ENCODE measurements at places on chromosomes 1 and 21. TPM values are rescaled to one million over a fixed set of nuclear protein-coding genes. Genes with fewer than 3 reads are reported as not detected.

GRCh38 chr1:22831729-22832413 lies 121.2 kb downstream of the EPHB2 start:
- H3K27me3 ChIP-seq: peaks cover 18% of the 10 kb centered on the region
- no peaks in the 10 kb centered on the region for H3K36me3 ChIP-seq
- no peaks in the 10 kb centered on the region for H3K4me1 ChIP-seq
- no peak for DNase-seq
- H3K4me3 ChIP-seq: no peak overlapping the region

EFCAB7 gene
- total RNA-seq: 7.1 TPM

DNA sequence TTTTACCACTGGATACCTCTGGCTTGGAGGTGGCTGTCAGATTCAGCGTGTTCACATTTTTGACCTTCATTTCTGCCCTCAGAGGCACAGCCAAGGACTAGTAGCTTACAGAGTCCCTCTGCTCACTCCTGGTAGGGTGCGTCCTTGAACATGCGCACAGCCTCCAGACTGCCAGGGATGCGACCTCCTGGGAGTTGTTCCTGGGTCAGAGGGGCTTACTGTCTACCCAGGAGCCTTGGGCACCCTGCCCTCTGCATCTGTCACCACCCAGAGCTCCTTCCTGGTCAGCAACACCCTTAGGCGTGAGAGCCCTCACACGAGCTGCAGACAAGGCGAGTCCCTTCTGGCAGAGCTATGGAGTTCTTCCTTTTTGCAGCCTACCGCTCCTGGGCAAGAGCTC lies 1.7 kb downstream of the SLX9 start:
- peaks cover 4% of the 10 kb centered on the region for H3K36me3 ChIP-seq
- H3K27me3 ChIP-seq: no peaks in the 10 kb centered on the region
- H3K27ac ChIP-seq: no peak overlapping the region
- H3K4me3 ChIP-seq: no peak overlapping the region
- no peak for DNase-seq
- peaks cover 46% of the 10 kb centered on the region for H3K4me1 ChIP-seq

KCNC4 gene
- total RNA-seq: 15.9 TPM

OR10J1 gene
- total RNA-seq: not detected

DNA sequence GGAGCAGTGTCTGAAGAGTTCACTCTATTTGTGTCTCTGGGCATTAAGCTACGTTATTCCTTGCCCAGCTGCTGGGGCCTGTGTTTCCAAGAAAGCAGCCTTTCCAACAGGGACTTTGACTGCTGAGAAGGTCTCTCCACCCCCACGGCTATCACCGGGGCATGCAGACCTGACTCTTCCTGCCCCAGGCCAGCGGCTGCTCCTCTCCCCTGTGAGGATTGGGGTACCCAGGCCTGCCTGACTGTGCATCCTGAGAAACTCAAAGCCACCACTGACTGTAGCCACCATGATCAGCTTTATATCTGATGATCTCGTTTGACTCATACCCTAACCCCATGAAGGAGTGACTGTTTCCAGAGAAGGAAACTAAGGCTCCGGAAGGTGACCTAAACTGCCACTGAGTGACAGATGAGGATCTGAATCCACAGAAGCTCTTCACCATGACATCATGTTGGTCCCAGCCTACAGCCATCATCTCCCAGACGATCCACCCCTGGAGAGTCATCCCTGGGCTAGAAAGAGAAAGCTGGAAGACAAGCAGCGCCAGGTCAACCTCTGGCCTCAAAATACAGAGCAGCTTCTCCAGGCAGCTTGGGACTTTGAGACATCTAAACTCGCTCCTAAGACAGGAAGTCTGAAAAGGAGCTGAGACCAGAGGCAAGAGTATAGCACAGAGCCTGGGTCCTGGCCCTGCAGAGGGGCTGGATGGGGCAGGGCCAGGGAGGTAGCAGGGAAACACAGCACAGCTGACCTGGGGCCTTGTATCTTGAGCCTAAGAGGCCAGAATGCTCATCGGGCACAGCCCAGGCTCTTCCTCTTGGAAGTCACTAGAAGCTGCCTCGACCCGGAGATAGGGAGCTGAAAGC lies 244.0 kb upstream of the VAMP3 start:
- H3K27ac ChIP-seq: no peak overlapping the region
- H3K4me1 ChIP-seq: no peaks in the 10 kb centered on the region
- no peak overlapping the region for H3K4me3 ChIP-seq
- H3K27me3 ChIP-seq: no peaks in the 10 kb centered on the region

CCDC18 gene
- 9.7 TPM for total RNA-seq

DNA sequence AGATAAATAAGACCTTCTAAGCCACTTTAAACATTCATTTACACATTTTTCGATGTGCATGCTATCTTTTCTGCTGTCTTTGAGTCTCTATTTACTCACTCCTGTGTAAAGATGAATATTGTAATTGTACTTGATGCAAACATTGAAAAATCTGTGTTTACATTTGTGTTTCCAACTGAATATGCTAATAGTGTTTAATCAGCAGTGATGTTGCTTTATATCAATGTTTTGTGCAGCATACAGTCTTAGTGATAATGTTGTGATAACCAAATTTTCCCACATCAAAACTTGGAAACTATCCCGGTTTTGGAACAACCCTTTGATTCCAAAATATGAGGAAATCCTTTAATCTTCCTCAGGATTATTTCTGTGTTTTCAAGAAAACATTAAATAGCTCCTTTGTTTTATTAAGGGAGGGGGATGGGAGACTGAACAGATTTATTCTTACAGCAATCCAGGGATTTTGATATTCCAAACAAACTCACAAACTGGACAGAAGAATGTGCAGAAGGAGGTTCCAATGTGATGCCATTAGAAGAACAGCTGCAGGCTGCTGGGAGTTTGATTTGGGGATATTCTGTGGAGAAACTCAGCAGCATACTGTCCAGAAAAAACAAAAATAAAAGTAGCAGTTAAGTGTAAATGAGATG lies 248.0 kb downstream of the S1PR1 start:
- H3K4me3 ChIP-seq: no peak overlapping the region
- no peaks in the 10 kb centered on the region for H3K36me3 ChIP-seq
- H3K4me1 ChIP-seq: no peaks in the 10 kb centered on the region
- no peaks in the 10 kb centered on the region for H3K27me3 ChIP-seq
- H3K27ac ChIP-seq: no peak overlapping the region
- DNase-seq: no peak

DNA sequence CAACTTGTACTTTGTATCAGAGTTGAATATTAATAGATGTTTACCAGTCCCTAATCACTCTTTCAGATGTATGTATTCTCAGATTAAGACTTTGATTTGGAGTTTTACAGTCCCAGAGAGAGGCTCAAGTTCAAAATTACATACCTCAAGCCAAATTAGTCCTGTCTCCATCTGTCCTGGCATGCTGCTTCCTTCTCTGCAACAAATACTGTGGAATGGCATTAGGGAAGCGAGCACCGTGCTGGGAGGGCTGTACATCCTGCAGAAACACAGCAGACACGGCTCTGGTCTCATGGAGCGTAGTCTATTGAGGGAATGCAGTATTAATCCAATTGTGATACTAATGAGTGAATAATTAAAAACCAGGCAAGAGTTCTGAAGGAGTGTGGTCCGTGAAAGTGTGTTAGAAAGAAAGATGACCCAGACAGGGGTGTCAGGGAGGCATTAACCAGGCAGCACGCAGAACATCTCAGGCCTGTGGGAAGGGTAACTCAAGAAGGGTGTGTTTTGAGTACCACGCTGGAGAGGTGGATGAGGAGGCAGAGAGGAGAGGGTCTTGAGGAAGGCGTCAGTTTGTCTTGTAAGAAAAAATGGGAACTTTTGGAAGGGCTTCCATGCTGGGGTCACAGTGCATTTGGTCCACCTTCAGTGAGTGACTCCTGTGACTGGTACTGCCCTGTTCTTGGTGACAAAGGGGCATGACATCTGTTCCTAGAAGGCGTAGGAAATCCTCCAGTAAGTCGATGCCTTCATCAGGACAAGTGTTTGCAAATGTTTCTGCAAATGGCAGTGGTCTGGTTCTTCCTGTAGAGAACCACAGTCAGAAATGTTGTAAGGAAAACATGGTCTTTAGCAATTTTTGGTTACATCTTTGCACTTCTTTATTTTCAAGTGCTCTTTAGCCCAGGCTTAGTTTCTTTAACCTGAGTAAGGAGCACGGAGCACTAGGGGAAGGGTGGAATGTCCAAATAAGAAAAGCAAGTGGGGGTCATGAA lies 1.6 kb downstream of the RAB4A start:
- H3K27me3 ChIP-seq: no peaks in the 10 kb centered on the region
- H3K4me3 ChIP-seq: peak overlapping the region; percentile 65
- no peak for DNase-seq
- no peak overlapping the region for H3K27ac ChIP-seq
- no peaks in the 10 kb centered on the region for H3K36me3 ChIP-seq
- H3K4me1 ChIP-seq: peaks cover 13% of the 10 kb centered on the region

DNA sequence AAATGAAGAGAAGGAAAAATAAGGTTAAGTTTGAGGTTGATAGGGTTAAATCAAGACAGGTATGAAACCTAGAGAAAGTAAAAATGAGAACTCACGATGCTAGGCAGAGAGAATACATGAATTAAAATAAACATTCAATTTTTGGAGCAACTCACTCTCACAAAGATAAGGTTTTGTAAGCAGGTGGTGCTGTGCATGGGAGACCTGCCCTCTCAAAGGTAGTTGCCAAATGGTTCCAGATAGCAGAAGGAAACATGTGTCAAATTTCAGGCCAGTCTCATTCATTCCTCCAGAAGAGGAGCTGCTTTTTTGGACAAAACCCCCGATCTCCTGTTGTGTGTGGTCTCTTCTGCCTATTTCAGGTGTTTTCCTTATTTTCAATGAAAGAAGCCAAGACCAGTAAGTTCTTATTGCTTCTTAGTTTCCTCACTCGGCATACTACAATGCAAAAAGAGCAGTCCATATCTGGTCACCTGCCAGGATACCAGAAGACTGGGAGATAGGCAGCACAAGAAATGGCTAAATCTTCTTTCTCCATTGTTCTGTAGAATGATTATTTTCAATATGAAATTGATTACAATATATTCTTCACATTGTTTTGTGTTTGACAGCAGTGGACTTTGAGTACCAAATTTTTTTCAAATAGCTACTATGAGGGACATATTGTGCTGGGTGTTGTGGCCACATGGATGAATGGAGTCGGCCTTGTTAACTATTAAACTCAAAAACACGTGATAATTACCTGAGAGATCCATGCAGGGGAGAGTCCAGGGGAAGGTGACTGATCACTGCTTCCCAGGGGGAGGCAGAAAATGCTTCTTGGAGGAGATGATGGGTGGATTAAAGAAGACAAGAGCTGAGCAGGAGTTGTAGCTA lies 3.6 kb downstream of the CR1L start:
- H3K27ac ChIP-seq: no peak overlapping the region
- no peaks in the 10 kb centered on the region for H3K4me1 ChIP-seq
- no peak for DNase-seq
- no peaks in the 10 kb centered on the region for H3K36me3 ChIP-seq

- H3K4me3 ChIP-seq: peak overlapping the region; percentile 27
- H3K4me1 ChIP-seq: peaks cover 11% of the 10 kb centered on the region
- DNase-seq: peak; percentile 76
These were observed 15.3 kb downstream of the SEMA6C start for GRCh38 chr1:151130987-151131586.

DNA sequence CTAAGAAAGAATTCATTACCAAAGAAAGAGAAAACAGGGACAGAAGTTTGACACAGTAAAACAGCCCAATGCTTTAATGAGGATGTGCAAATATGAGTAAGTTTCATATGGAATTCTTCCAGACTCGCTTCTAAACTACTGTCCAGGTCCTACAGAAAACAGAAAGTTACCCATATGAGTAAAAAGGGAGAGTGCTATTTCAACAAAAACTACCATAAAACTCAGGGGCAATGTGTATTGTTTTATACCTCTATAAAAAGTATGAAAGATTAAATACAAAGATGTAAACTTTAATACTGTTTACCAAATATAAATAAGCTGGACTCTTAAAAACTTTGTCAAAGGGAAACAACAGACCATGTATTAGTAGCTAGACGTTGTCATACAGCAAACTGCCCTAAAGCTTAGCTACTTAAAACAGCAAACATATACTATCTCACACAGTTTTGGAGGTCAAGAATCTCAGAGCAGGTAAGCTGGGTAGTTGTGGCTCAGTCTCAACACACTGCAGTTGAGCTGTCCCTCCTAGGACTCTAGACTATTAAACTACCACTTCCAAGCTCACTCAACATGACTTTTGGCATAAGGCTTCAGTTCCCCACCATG lies 174.9 kb downstream of the COP1 start:
- H3K27me3 ChIP-seq: no peaks in the 10 kb centered on the region
- no peak for DNase-seq
- no peak overlapping the region for H3K4me3 ChIP-seq
- peaks cover 11% of the 10 kb centered on the region for H3K36me3 ChIP-seq
- H3K4me1 ChIP-seq: no peaks in the 10 kb centered on the region

- H3K27me3 ChIP-seq: no peaks in the 10 kb centered on the region
- peaks cover 13% of the 10 kb centered on the region for H3K4me1 ChIP-seq
- no peak overlapping the region for H3K27ac ChIP-seq
- no peak for DNase-seq
- no peak overlapping the region for H3K4me3 ChIP-seq
These were observed 2.4 kb upstream of the SLC19A1 start for GRCh38 chr21:45544449-45545235.

GRCh38 chr1:214861615-214862014 lies 220.9 kb upstream of the KCNK2 start:
- no peak overlapping the region for H3K27ac ChIP-seq
- H3K27me3 ChIP-seq: no peaks in the 10 kb centered on the region
- H3K36me3 ChIP-seq: no peaks in the 10 kb centered on the region
- no peak overlapping the region for H3K4me3 ChIP-seq

DNA sequence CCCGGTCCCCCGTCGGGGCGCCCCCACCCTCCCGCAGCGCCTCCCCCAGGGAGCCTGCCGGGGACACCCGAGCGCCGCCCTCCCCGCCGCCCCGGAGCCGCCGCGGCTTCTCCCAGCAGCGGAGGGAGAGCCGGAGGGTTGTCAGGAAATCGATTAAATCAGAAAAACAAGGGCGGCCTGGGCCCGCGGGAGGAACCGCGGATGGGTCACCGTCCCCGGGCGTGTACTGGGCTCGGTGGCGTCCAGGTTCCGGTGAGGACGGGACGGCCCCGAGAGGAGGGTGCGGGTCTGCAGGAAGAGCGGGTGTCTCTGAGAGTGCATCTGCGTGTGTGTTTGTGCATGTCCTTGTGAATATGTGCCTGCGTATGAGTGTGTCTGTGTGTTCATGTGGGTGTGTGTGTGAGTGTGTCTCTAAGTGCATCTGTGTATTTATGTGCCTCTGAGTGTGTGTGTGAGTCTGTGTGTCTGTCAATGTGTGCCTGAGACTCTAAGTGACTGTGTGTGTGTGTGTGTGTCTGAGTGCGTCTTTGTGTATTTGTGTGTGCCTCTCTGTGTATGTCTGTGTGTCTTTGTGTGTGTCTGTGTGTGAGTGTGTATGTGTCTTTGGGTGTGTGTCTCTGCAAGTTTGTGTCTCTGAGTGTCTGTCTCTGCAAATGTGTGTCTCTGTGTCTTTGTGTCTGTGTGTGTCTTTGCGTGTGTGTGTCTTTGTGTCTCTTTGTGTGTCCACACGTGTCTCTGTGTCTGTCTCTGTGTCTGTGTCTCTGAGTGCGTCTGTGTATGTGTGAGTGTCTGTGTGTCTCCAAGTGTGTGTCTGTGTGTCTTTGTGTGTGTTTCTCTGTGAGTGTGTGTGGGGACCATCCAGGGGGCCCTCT lies 1.1 kb downstream of the SPSB1 start:
- peak overlapping the region; percentile 67 for H3K4me3 ChIP-seq
- DNase-seq: no peak
- H3K27me3 ChIP-seq: no peaks in the 10 kb centered on the region
- peaks cover 14% of the 10 kb centered on the region for H3K4me1 ChIP-seq
- H3K36me3 ChIP-seq: no peaks in the 10 kb centered on the region

TFF2 gene
- total RNA-seq: not detected

Data from T-cell (primary cell).